Astrocyte (in vitro differentiated cells and primary cell): ENCODE measurements at places on chromosomes 6 and 20. TPM values are rescaled to one million over a fixed set of nuclear protein-coding genes. Genes with fewer than 3 reads are reported as not detected.

GRCh38 chr20:49166534-49167449 is 21.3 kb downstream of the STAU1 start:
- no peak overlapping the region for H3K27ac ChIP-seq
- no peak overlapping the region for H3K4me3 ChIP-seq
- H3K27me3 ChIP-seq: no peaks in the 10 kb centered on the region
- DNase-seq: no peak
- no peaks in the 10 kb centered on the region for H3K36me3 ChIP-seq

DNA sequence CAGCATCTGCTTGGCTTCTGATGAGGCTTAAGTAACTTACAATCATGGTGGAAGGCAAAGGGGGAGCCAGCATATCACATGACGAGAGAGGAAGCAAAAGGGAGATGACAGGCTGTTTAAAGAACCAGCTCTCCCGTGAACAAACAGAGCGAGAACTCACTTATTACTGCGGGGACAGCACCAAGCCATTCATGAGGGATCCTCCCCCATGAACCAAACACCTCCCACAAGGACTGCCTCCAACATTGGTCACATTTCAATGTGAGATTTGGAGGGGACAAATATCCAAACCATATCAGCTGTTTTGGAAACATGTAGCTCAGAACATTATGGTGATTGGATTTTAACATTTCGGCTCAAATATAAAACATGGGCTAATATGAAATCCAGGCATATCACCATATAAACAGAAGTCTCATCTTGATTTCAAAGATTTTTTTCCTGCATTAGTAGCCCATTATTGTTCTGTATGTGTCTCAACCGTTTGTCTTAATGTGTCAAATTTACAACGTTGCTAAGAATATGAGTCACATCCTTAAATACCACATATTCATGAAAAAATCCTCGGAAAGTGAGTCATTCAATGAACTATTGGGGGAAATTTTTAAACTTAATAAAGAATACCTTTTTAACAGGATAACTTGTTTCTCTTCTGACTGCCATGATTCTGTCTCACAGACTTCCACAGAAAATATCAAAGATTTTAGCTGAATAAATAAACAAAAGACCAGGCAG is 894.3 kb downstream of the TFAP2A start:
- H3K36me3 ChIP-seq: no peaks in the 10 kb centered on the region
- peak overlapping the region; percentile 87 for H3K27ac ChIP-seq
- H3K4me1 ChIP-seq: peaks cover 38% of the 10 kb centered on the region
- DNase-seq: peak; percentile 91

DNA sequence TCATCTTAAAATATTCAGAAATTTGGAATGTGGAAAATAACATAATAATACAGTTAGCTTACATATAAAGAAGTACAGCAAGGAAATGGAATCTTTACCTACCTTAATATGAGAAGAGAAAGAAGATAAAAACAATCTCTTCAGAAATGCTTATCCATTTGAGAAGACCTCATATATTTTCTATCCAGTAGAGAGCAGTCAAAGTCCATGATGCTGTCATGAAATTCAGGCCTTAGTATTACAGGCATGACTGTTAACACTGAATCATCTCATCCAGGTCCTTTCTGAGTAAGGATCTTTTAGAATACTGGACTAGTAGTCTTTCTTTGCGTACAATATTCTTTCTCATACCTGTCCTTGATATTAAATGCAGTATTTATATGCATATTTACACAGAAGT is 713.4 kb downstream of the CD109 start:
- H3K4me3 ChIP-seq: no peak overlapping the region
- DNase-seq: peak; percentile 62
- no peaks in the 10 kb centered on the region for H3K4me1 ChIP-seq
- no peaks in the 10 kb centered on the region for H3K27me3 ChIP-seq
- no peaks in the 10 kb centered on the region for H3K36me3 ChIP-seq
- H3K27ac ChIP-seq: no peak overlapping the region

- H3K36me3 ChIP-seq: no peaks in the 10 kb centered on the region
- no peak overlapping the region for H3K27ac ChIP-seq
- H3K4me3 ChIP-seq: no peak overlapping the region
- no peak for DNase-seq
- H3K4me1 ChIP-seq: peaks cover 14% of the 10 kb centered on the region
- no peaks in the 10 kb centered on the region for H3K27me3 ChIP-seq
Observed at GRCh38 chr6:143323729-143324470, 126.6 kb downstream of the ADAT2 start.

The VGLL2 gene
- 1.2 and 1.7 TPM in 2 replicates for total RNA-seq
